Activated naive CD8-positive, alpha-beta T cell treated with anti-CD3 and anti-CD28 coated beads, Interleukin-2, amount 10 ng/mL, durations not matched to agents 7 days and 5 days (primary cell): ENCODE measurements at places on chromosomes 11 and 22.

DNA sequence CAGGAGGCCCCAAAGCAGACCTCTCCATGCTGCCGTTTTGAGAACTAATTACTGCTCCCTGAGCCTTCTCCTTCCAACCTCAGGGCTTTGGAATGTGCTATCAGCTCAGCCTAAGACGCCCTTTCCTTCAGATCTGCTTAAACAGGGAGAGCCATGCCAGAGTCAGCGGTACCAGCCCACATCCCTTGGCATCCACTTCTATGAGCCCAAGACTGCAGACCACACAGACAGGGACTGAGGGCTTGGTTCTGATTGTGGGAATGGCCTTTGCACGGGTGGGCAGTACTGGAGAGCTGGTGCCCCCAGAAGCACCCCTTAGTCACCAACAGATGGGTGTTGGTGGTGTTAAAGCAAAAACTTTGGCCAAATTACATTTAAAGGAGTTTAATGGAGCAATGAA is 146.5 kb downstream of the TTC17 start:
- no peak for DNase-seq

- DNase-seq = no peak
These were observed 28.2 kb upstream of the MGAT3 start for GRCh38 chr22:39428597-39429071.

GRCh38 chr22:27996529-27996925 is 77.5 kb upstream of the PITPNB start:
- DNase-seq = no peak

DNA sequence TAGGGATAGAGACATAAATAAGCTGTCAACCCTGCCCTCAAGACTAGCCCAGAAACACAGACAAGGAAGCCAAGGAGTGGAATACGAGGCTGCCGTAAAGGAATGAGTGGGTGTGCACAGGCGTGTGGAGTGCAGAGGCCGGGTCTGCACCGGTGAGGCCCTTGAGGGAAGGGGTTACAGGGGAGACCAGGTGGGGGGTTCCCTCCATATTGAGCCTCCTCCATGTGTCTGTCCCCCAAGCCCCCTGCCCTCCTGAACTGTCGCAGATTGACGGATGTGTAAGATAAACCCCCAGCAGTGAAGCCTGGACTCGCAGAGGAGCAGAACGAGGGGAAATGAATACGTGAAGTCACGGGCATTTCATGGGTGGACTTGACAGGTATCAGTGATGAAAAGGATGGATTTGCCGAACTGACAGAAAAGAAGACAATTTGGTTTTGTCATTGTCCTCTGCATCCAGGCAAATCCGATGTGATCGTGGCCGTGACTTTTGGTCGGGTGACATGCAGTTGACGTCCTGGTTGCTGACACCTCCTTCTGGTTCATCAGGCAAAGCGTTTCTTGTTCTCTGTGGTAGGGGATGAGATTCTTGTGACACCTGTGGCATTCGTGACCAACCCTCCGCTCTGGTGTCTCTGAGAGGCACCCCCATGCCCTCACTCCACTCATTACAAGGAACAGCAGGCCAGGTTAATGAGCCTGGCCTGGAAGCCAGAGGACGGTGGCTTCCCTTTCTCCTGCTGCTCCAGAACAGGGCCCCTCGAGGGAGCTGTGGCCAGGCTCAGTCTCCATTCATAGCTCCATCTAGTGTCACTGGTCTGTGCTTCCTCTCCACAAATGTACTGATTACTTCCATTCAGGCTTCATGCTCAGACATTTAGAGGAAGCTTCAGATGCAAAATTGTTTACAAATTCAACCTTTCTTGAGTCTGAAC is 223.1 kb upstream of the B3GAT1 start:
- DNase-seq = no peak

GRCh38 chr11:72799441-72799840 is 5.6 kb upstream of the STARD10 start:
- no peak for DNase-seq

- no peak for DNase-seq
These were observed 5.6 kb downstream of the DDX10 start for GRCh38 chr11:108670451-108670850.

DNA sequence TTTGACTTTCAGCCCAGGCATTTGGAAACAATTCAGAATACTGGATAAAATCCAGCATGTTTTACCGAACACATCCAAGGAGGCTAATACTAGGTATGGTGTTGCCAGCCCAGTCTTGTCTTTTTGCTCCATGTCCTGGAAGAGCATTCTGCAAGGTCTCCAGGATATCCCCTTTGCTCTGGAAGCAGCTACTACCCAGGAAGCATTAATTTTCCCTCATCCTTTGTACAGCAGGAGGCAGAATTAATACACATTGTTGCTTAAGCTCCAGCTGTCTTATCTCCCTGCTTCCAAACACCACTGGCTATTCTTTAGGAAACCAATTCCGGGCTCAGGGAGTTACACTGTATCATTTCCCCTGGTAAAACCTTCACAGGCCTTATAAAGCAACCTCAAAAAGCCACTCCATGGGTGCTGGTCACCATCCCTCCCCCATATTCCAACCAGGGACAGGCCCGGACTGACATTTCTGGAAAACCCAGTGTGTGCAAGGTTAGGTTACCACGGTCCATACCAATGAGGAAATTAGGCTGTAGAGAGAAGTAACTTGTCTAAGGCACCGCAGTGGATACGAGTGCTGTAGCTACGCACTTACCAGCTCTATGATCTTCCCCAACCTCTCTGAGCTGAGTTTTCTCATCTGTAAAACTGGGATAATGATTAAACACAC is 1.5 kb upstream of the UBASH3B start:
- DNase-seq = no peak

DNA sequence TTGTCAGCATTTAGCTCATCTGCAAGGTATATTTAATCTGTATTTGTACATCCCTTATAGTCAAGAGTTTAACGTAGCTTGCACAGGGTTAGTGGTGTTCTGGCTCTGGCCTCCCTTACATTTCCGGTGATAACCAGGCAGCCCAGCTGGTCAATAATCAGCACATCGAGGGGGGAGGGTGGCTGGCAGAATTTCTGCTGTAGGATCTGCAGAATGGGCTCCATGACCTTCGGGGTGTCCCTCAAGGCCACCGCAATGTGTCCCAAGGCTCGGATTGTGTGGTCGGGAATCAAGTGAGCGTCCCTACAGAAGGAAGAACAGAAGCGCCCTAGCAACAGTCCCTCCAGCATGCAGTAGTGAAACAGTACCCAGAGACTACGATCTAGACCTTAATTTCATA is 25.1 kb downstream of the SERPIND1 start:
- no peak for DNase-seq

DNA sequence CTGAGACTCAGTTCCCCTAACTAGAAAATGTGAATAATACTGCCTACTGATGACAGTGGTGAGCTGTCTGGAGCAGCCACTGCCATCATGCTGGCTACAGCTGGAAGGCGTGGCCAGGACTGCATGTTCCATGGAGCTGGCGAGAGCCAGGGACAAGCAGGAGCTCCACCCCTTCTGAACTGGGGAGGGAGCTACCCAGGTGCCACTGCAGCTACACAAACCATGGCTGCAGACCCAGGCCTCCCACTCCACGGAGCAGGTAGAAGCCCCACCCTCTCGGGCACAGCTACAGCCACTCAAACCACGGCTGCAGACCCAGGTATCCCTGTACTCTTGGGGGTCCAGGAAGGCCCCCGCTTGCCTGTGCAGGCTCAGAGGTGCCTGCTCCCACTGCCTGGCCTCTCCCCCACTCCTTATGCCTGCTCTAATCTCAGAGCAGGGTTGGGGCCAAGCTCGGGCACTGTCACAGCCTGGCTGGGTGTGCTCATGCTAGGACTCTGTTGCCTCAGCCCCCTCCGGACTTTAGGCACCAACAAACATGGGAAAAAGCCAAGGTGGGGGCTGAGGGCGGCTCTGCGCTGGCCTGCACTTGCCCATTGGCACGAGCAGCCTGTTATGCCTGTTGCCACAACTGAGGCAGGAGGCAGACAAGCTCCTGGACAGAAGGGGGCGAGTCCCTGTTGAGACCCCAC is 51.7 kb downstream of the RAB30 start:
- no peak for DNase-seq

DNA sequence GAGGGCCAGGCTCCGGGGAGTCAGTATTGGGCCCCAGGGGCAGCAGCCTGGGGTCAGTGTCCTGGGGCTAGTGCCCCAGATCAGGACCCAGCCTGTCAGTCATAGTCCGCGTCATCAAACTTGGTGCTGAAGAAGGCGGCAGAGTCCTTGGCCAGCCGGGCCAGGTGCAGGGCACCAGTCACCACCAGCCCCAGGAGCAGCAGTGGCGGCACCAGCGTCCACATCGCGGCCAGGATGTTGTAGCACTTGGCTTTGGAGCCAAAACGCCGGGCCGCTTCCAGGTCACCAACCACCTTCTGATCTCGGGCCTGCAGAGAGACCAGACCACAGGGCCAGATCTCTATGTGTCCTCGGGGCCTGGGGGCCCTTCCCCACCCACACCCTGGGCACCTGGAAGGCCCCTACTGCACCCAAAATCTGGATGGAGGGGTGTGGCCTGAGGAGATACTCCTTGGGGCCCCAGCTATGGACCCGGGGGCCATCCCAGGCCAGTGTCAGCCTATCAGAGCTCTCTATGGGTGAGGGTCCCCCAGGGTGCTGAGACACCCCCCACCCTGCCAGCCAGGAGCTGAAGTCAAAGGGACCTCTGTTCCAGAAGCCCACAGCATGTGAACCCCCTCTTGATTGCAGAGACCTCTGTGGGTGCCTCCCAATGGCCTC is 790 bp downstream of the IFITM5 start:
- DNase-seq = peak; percentile 53

DNA sequence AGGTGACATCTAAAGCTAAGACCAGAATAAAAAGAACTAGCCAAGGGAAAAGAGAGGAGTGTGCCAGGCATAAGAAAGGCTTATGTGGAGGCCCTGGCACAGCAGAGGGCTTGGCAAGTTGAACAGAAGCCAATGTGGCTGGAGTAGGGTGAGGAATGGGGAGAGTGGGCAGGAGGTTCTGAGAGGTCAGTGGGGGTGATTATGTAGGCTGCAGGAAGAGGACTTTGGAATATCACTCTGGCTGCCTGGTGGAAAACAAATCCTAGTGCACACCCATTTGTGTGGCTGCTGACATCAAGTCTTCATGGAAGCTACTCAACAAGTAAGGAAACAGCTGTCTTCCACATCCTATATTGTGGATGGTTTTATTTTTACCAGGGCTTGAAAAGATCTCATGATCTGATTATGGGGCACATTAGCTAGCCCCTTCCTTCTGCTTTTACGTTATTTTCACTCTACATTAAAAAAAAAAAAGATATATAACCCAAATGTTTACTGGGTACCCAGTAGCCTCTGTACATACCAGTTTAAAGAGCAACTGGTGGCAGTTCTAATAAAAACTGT is 3.4 kb downstream of the MRPL16 start:
- no peak for DNase-seq

- DNase-seq = no peak
These were observed 10.7 kb upstream of the ARL14EP start for GRCh38 chr11:30312243-30312642.

DNA sequence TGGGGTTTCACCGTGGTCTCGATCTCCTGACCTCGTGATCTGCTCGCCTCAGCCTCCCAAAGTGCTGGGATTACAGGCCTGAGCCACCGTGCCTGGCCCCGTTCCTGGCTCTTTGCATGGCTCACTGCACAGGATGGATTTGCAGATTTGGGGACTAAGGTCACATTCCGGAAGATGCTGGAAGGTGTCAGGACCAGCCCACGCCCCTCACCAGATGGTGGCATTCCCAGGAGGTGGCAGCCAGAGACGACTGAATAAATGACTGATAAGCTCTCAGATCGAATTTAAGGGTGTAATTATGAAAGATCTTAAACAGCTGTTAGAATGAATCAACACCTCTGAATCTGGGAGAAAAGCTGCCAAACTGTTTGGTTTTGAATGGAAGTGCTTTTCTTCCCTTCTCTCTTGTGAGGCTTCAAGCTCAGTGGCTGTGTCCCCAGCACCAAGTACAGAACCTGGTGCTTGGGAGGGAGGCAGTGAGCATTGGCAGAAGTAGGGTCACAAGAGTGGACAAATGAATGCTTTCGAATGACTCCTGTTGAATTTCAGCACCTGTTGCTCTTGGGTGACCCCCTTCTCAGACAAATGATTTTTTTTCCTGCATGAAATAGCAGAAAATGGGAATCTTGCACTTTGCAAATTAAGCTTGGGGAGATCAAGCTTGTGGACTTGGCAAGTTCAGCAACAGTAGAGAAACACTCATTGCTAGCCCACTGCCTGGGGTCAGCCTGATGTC is 69.6 kb downstream of the KIAA1671 start:
- DNase-seq = no peak

DNA sequence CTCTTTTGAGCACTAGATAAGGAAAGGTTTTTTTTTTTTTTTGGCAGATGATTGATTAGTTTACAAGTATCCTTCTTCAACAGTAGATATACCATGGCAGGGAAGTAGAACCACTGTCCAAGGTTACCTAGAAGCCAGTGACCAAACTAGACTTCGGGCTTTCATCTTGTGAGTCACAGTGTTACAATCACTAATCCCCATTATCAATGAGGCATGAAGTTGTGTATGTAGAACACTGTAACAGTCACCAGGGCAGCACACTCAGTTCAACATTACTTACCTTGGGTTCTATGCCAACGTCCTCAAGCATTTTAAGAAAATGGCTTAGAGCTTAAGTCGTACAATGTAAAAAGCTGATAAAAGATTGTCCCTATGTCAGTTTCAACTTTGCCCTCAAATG is 430.9 kb downstream of the ETS1 start:
- DNase-seq = no peak

DNA sequence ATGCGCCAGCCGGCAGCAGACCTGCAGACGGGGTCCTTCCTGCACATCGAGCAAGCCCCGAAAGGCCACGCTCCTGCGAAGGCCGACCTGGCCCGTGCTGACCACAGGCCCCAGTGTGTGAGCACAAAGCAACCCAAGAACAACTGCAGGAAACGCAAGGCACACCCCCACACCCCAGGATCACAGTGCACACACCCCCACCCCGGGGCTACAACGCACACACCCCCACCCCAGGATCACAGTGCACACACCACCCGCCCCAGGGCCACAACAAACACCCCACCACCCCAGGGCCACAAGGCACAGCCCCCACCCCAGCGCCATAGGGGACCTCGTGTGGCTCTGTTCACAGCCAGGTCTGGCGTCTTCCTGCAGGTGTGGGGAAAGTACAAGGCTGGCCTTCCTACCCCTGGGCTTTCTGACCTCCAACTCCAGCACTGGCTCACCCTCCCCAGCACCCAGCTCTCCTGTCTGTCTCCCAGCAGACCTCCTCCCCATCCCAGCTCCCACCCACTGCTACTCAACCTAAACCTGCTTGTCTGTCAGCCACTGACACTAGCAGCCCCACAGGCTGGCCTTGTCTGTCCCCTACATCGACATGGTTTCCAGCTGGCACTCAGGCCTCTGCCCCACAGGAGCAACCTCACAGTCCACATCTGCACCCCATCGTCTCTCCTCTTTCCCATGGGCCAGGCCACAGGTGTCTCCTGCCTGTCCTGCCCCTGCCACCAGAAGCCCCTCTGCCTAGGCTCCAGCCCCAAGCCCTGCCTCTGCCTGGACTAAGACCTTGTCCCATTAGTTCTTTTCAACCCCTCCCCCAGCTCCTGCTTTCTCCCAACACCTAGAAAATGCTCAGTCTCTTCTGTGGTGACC is 20.5 kb upstream of the EFCAB6 start:
- no peak for DNase-seq
